GM23248 (cell line): ENCODE measurements at places on chromosomes 4 and X.

DNA sequence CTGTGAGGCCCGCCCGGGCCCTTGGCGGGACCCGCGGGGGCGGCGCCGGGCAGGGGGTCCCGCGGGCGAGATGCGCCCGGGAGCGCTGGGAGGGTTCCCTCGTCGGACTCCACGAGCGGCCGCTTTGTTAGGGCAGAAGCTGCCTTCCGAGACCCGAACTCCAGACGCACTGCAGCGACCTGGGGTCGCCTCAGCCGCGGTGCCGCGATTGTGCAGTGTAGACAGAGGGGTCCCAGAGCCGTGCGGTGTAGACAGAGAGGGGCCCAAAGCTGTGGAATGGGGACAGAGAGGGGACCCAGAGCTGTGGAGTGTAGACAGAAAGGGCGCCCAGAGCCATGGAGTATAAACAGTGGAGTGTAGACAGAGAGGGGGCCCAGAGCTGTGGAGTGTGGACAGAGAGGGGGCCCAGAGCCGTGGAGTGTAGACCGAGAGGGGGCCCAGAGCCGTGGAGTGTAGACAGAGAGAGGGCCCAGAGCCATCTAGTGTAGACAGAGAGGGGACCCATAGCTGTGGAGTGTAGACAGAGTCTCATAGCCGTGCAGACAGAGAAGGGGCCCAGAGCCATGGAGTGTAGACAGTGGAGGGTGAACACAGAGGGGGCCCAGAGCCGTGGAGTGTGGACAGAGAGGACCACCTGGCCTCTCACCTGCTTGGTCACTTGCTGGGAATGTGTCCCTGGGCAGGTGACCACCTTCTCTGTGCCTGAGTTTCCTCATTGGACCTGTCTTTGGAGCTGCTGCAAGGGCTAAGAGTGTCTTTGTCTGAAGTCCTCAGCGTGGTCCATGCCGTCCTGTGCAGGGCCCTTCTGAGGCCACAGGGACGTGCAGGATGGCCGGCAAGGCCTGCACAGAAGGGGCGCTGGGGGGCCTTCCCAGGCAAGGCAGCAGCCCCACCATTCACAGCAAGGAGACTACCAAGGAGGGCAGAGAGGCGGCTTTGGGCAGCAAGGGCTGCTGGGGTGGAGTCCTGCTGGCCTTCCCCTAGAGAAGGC is 875 bp downstream of the RGS12 start:
- DNase-seq: peak; percentile 15

GRCh38 chrX:133546441-133546840 is 131.2 kb upstream of the GPC4 start:
- no peak for DNase-seq

- peak; percentile 90 for DNase-seq
These were observed 40.9 kb upstream of the IL13RA2 start for GRCh38 chrX:115058276-115058675.

DNA sequence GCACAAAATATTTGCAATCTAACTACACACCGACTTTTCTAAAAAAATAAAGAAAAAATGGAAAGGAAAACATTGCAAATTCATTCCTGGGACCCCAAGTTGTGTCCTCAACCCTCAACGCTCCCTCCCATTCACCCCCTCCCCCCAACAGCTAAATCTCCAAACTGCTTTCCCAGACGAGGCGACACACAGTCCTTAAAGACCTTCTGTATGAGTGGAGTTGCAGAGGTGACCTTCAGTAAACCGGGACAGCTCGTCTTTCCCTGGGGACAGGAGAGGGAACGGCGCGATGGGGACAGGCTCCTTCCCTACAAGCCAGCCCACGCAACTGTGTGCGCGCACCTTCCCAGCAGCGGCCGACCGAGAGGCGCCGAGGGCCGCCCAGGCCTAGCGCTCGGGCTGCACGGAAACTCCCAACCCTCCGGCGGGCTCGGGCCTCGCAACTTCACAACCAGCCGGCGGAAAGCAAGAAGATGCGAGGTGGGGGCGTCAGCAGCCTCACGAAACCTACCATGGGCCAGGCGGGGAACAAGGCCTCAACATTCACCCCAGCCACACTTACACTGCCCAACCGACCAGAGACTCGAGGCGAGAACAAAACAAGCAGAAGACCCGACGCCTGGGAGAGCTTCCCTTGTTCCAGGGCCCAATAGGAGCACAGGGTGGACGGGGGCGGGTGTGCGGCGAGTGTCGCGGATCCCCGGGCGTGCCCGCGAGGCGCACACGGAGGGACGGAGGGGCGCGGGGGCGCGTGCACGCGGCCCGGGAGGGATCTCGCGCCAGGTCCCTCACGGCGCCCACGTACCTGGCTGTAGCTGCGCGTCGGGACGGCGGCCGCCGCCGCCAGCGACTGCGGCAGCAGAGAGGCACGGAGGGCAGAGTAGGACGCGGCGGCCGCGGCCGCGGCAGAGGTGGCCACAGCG is 763 bp downstream of the GRSF1 start:
- DNase-seq: peak; percentile 82

GRCh38 chr4:26287756-26288155 is 33.1 kb upstream of the RBPJ start:
- no peak for DNase-seq

GRCh38 chrX:19034025-19034424 is 50.1 kb upstream of the PHKA2 start:
- DNase-seq: no peak

GRCh38 chr4:29326816-29327215 is 1393.4 kb upstream of the PCDH7 start:
- no peak for DNase-seq

GRCh38 chr4:1080961-1081688 is 32.2 kb downstream of the RNF212 start:
- peak; percentile 81 for DNase-seq
